ENCODE measurements at places on chromosomes 13 and 19. TPM values are rescaled to one million over a fixed set of nuclear protein-coding genes. Genes with fewer than 3 reads are reported as not detected.

GRCh38 chr19:9645472-9645871, 24.4 kb upstream of the ZNF561 start:
- no peaks in the 10 kb centered on the region for H3K36me3 ChIP-seq
- H3K27ac ChIP-seq: no peak overlapping the region
- H3K27me3 ChIP-seq: no peaks in the 10 kb centered on the region
- no peaks in the 10 kb centered on the region for H3K4me1 ChIP-seq
- H3K4me3 ChIP-seq: no peak overlapping the region

- peaks cover 20% of the 10 kb centered on the region for H3K4me1 ChIP-seq
- DNase-seq: peak; percentile 22
- H3K4me3 ChIP-seq: no peak overlapping the region
Observed at GRCh38 chr13:36709136-36709890, 35.5 kb downstream of the SERTM1 start.

DNA sequence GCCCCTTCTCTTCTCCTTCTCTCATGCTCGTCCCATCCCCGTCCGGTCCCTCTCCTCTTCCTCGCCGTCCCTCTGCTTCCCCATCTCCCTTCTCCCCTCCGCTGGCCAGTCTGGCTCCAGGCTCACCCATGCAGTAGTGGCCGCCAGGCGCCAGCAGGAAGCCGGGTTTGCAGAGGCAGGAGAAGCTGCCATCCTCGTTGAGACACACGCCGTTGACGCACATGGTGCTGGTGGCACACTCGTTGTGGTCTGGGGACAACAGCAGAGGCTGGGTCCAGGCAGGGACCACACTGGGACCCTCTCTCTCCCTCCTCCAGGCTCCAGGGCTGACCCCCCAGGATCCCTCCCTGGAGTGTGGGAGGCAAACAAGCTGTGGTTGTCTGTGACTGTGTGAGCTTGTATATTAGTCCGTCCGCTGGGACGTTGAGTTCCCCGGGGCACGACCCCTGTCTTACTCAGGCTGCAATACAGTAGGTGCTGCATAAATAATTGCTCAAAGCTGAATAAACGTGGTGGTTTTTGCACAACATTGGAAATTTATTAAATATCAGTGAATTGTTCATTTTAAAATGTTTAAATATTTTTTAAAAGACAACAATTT, 16.4 kb downstream of the FBN3 start:
- no peak overlapping the region for H3K4me3 ChIP-seq
- no peaks in the 10 kb centered on the region for H3K27me3 ChIP-seq
- no peak overlapping the region for H3K27ac ChIP-seq
- H3K4me1 ChIP-seq: no peaks in the 10 kb centered on the region
- DNase-seq: no peak

DNA sequence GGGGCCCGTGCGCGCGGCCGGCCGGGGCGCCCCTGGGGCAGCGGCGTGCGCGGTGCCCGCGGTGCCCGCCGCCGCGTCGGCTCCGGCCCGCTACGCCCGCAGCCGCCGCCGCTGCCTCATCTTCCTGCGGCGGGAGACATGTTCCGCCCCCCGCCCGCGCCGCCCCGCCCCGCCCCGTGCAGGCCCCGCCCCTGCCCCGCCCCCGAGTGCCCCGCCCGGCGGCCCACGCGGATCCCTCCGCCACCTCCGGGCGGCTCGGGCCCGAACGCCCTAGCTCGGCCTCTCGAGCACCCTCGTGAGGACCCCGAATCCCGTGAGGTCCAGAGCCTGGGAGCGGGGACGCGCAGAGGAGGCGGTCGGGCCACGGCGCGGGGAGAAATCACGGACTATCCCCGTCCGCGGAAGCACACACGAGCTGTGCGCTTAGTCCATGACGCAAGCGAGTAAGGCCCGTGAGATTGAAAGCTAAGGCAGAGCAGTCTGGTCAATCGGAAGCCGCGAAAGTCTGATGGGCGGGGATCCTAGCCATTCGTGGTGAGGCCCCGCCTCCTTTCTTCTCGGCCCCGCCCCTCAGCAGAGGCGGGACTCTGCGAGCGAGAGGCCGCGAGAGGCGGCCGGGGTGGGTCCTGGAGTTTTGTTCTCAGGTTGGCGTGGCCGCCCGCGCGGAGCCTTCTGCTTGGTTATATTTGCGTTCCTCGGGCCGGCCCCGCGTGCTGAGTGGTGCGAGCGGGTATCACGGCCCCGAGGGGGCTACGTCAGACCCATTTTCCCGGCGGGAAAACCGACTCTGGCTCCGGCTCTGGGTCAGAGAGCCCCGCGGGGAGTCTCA, at the start of gene TCF3:
TSS of gene TCF3 (minus strand) at position 145 of the 829 bp plus-strand sequence. CDS start 2,367 bp downstream, outside the sequence.
- peak; percentile 98 for DNase-seq
- no peaks in the 10 kb centered on the region for H3K27me3 ChIP-seq
- H3K4me3 ChIP-seq: peak within 1 kb of the TSS; percentile 84
- peak within 1 kb of the TSS; percentile 100 for H3K27ac ChIP-seq

- H3K4me1 ChIP-seq: peaks cover 36% of the 10 kb centered on the region
- no peak for DNase-seq
- no peak overlapping the region for H3K4me3 ChIP-seq
- H3K27me3 ChIP-seq: no peaks in the 10 kb centered on the region
- peaks cover 4% of the 10 kb centered on the region for H3K36me3 ChIP-seq
- peak overlapping the region; percentile 96 for H3K27ac ChIP-seq
Observed at GRCh38 chr13:111175935-111176334, 60.8 kb downstream of the ARHGEF7 start.

GRCh38 chr19:12064590-12065538, at the start of gene ZNF844:
Gene ZNF844 (plus strand): TSS chr19:12064731. CDS start chr19:12064874, 143 bp downstream.
- peak; percentile 74 for DNase-seq
- H3K27ac ChIP-seq: peak within 1 kb of the TSS; percentile 80
- peak within 1 kb of the TSS; percentile 88 for H3K4me3 ChIP-seq
- no peaks in the 10 kb centered on the region for H3K36me3 ChIP-seq
- no peaks in the 10 kb centered on the region for H3K27me3 ChIP-seq
- H3K4me1 ChIP-seq: peaks cover 3% of the 10 kb centered on the region

GRCh38 chr13:52394586-52394985, 11.4 kb downstream of the THSD1 start:
- no peaks in the 10 kb centered on the region for H3K27me3 ChIP-seq
- H3K27ac ChIP-seq: no peak overlapping the region
- no peak for DNase-seq
- no peaks in the 10 kb centered on the region for H3K4me1 ChIP-seq
- no peak overlapping the region for H3K4me3 ChIP-seq

GRCh38 chr13:52947921-52948373, 80.7 kb upstream of the OLFM4 start:
- H3K4me1 ChIP-seq: no peaks in the 10 kb centered on the region
- DNase-seq: no peak
- no peak overlapping the region for H3K27ac ChIP-seq
- H3K4me3 ChIP-seq: no peak overlapping the region
- no peaks in the 10 kb centered on the region for H3K36me3 ChIP-seq
- no peaks in the 10 kb centered on the region for H3K27me3 ChIP-seq

DNA sequence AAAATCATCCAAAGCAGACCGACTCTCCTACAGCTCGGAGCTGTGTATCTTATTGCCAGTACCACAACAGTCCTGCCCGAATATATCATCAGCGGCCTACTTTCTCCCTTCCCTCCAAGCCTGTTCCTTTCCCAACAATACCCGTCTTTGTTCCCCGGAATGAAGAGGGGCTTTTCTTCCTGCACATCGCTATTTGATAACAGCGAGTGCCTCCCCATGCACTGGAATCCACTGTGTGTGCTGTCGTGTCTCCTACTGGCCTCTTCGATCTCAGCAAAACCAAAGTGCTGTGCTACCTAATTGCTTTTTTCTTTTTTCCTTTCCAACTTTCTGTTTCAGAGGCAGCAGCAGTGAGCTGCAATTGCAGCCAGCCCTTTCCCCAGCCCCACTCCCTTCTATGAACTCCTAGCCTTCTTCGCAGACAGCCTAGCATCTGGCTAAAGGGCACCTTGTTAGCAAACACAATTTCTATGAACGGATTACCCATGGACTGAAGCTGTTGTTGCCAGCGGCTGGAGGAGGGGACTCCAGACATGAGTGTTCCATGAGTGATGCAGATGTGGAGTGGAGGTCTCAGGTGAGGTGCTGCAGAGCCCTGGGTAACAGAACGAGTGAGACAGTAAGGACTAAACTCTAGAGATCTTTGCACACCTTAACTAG, 43.4 kb downstream of the EFNB2 start:
- H3K27me3 ChIP-seq: no peaks in the 10 kb centered on the region
- H3K27ac ChIP-seq: no peak overlapping the region
- H3K4me3 ChIP-seq: no peak overlapping the region
- DNase-seq: no peak
- no peaks in the 10 kb centered on the region for H3K4me1 ChIP-seq

The UHRF1 gene
- 16.2 TPM for total RNA-seq

The CEACAM8 gene
- not detected for total RNA-seq

The GNG8 gene
- total RNA-seq: not detected

The CLDND2 gene
- 1.4 TPM for total RNA-seq

The ATP4B gene
- not detected for total RNA-seq

The GRIN2D gene
- 6.2 TPM for total RNA-seq

The NAPSA gene
- total RNA-seq: not detected

All from astrocyte (in vitro differentiated cells and primary cell).